ENCODE measurements at places on chromosomes 1 and 21.

DNA sequence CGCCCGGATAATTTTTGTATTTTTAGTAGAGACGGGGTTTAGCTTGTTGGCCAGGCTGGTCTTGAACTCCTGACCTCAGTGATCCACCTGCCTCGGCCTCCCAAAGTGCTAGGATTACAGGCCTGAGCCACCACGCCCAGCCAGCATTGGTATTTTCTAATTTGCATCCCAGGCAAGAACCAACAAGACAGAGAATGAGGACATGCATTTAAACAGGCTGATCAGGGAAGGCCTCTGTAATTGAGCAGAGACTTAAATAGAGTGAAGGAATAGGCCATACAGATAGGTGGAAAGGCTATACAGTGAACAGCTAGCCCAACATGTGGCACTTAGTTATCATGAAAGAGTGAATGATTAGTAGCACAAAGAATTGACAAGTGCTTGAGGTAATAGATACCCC lies 230.4 kb downstream of the SLC35F3 start:
- DNase-seq = no peak

- no peak for DNase-seq
Observed at GRCh38 chr1:230300322-230301301, 125.5 kb downstream of the PGBD5 start.

GRCh38 chr1:164748253-164748899 lies 189.4 kb downstream of the PBX1 start:
- no peak for DNase-seq

DNA sequence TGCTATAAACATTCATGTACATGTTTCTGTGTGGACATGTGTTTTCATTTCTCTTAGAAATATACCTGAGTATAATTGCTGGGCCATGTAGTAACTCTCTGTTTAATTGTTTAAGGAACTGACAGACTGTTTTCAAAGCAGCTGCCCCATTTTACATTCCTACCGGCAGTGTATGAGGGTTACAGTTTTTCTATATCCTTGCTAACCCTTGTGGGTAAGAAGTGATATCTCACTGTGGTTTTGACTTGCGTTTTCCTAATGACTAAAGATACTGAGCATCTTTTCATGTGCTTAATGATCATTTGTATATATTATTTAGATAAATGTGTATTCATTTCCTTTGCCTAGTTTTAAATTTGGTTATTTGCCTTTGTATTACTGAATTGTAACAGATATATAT lies 81.7 kb downstream of the DNM3 start:
- DNase-seq = no peak

DNA sequence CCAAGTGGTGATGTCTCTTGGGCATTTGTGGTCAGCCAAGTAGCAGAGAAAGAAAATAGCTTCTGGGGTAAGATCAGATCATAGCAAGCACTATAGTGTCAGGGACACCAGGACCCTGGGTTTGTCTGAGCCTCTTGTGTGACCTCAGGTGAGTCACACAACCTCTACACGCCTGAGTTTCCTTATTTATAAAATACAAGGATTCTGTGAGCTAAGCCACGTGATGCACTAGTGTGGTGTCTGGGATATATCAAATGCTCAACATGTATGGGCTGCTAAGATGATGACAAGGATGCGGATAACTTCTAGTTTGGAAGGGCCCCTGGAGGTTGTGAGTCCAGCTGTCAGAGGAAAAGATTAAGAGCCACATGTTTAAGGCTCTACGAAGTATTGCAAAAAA lies 24.5 kb upstream of the ZNF436 start:
- DNase-seq = no peak

DNA sequence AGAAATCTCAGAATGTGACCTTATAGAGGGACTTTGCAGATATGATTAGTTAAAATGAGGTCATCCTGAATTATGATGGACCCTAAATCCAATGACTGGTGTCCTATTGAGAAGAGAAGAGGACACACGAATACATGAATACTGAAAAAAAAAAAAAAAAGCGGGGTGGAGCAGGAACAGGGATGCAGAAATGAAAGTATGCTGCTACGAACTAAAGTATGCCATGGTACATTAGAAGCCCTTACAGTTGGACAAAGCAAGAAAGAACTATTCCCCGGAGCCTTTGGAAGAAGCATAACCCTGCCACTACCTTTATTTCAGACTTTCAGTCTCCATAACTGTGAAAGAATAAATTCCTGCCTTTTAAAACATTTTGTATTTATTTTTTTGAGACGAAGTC lies 557.9 kb upstream of the NCAM2 start:
- no peak for DNase-seq

DNA sequence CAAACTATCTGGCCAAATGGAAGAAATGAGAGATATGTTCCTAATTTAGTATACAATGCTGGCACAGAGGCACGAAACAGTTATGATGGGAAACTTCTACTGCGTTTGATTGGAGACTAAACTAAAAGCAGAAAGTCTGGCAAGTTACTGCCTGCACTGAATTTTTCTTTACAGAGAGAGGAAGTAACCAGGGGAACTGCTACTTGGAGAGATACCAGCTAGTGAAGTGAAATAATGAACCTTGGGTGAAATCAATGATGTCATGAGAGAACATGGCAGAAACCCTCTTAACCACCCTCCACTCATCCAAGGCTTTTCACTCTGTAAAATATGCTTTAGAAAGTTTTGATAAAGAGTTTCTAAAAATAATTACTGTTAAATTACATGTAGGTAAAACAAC lies 29.3 kb downstream of the NIBAN1 start:
- no peak for DNase-seq

DNA sequence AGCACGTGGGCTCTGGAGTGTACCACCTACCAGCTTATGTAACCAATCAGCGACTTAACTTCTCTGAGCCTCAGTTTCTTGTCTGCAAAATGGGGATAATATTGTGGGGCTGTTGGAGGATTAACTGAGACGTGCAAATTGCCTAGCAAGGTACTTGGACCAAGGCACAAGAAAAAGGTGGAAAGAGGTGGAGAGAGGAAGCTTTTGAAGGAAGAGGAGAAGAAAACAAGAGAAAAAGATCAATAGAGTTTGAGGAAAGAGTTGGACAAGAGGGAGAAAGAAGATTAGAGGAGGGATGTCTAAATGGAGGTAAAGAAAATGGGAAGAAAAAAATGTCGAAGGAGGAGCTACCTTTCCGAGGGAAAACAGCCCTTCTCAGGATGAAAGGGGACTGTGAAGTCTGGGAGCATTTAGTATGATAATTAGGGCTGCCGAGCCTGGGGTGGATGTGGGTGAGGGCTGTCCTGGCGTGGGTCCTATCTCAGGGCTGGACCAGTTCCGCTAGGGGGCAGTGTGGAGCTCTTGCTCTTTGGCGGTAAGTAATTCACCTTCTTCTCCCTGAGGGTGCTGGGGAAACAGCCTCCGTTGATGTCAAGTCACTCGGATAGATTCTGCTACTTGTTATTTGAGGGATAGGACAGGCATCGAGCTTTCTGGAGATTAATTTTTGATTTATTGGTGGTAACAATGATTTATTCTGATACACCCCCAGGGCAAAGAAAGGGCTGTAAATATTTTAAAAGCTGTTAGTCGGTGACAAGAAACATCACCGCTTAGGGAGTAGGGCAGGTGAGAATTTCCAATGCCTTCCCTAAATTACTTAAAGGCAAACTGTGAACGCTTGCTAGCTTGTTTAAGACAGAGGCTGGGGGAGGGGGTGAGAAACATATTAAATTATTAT lies 79.0 kb upstream of the NFASC start:
- DNase-seq = peak; percentile 73

DNA sequence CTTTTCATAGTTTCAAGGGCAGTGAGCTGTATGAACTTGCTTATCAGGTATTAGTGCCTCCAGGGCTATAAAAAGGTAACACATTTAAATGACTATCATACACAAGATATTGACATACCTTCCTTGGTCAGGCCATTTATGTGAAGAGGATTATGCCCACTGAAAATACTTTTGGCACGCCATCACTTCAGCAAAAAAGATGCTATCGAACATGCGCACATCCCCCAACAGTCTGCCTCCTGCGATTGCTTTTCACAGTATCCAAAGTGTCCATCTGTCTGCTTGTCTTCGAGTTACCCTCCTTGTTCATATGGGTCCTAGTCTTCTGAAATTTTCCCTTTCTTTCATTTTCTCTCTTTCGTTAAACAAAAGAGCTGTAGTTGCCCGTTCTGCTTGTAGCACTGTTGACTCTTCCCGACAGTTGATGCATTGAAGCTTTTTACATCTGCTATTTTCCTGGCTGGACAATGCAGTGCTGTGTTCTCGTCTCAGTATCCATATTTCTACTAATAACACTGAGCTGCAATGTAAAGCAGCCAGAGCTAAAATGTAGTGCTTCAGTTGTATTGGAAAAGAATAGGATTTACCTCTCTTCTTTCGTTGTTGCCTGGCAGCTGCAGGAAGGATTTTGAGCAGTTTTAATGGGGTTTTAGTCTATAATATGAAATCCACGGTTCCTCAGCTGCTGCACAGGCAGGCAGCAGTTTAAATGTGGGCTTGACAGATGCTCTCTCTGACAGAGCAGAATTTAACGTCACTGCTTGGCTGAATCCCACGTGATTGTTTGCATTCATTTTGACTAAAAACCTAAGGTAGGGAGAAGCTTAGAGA lies at the start of gene B3GALT2:
Gene B3GALT2 (minus strand): TSS at position 713 of the 831 bp plus-strand sequence. CDS start 5,051 bp downstream, outside the sequence.
- DNase-seq = no peak

DNA sequence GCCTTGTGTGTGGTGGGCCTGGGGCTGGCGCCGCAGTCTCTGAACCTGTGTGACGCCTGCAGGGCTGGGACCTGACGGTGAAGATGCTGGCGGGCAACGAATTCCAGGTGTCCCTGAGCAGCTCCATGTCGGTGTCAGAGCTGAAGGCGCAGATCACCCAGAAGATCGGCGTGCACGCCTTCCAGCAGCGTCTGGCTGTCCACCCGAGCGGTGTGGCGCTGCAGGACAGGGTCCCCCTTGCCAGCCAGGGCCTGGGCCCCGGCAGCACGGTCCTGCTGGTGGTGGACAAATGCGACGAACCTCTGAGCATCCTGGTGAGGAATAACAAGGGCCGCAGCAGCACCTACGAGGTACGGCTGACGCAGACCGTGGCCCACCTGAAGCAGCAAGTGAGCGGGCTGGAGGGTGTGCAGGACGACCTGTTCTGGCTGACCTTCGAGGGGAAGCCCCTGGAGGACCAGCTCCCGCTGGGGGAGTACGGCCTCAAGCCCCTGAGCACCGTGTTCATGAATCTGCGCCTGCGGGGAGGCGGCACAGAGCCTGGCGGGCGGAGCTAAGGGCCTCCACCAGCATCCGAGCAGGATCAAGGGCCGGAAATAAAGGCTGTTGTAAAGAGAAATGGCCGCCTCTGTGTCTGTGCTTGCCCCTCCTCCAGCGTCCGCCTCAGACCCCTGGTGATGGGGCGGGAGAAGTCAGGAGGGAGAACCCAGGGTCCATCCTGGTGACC lies 788 bp downstream of the ISG15 start:
- DNase-seq = no peak

DNA sequence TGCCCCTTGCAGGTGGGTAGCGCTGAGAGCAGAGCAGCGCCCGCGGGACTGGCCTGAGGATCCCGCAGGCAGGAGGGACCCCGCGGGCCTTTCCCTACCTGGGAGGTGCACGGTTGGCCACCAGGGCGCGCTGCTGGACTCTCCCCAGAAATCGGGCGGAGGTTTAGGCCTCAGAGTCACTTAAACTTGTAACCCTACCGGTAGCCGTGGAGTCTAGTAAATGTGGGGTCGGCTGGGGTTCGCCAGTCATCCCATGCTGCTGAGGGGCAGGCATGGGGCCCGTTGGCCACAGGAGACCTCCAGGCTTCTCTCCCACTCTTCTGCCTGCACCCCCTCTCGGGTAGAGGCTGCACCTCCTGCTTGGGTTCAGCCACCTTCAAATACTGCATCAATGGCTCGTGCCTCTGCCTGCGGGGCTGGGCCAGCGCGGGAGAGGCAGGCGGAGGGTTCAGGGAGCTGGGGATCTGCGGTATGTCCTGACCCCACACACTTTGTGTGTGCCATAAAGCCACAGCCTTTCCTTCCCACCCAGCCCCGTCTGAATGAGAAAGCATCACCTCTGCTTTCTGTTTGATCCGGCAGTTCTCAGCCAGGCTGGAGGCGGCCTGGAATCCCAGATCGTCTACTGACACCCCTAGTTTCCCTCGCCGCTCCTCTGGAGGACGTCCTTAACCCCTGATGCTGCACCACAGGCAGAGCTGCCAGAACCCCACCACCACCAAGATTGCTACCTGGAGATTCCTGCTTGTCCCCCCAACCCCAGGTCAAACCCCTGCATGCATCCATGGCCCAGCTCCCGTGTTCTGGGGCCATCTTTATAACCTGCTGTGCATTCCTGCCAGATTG lies 12.3 kb upstream of the GSTM4 start:
- DNase-seq = peak; percentile 79

DNA sequence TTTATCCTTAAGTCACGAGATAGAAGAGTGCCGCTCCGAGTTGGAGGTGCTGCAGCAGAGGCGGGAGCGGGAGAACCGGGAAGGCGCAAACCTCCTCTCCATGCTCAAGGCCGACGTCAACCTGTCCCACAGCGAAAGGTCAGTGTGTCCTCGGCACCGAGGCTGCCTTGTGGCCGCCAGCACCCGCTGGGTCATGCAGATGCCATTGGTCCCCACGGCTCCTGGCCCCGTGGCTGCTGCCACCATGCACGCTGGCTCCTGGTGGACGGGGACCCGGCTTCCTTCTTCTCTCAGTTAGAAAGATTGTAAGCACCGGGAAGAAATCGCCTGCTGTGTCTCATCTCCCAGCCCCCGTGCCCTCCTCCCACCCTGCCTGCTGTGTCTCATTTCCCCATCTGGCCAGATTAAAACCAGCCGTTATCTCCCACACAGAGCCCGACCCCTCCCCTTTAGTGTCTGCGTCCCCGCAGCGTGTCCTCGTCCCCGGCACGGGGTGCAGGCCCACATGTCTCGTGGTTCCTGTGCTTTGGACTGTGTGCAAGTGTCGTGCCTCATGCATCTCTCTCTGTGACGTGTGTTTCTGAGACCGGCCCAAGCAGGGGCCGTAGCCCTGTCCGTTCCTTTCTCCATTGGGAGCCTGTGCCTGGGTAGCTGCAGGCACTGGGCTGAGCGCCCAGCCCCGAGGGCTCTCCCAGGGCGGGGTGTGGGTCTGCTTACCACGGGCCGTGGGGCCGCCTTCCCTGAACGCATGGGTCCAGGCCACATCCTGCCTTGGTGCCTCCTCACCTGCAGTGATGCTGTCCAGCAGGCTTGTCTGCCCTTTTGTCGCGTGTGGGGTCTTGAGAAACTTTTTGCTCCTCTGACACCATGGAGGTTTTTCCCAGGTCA lies 62.1 kb downstream of the PCNT start:
- no peak for DNase-seq

GRCh38 chr1:60599574-60599973 lies 482.8 kb upstream of the NFIA start:
- DNase-seq = no peak

GRCh38 chr1:192003295-192004077 lies 154.8 kb upstream of the RGS18 start:
- no peak for DNase-seq

GRCh38 chr1:75522389-75522788 lies 88.5 kb downstream of the SLC44A5 start:
- no peak for DNase-seq

DNA sequence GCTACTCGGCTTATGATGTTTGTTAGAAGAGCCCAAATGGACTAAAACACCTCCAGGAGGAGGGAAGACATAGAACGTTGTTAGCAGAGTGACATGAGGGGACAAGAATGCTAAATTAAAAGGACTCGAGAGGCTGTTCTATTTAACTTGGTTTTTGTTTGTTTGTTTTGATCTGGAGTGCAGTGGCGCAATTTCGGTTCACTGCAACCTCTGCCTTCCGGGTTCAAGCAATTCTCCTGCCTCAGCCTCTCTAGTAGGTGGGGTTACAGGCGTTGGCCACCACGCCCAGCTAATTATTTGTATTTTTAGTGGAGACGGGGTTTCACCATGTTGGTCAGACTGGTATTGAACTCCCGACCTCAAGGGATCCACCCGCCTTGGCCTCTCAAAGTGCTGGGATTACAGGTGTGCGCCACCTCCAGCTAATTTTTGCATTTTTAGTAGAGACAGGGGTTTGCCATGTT lies 5.1 kb upstream of the HNRNPU start:
- DNase-seq = no peak
